ENCODE measurements at places on chromosomes 6 and 20.

- DNase-seq = no peak
Measured at GRCh38 chr6:118881440-118882313, 12.3 kb upstream of the ASF1A start.

DNA sequence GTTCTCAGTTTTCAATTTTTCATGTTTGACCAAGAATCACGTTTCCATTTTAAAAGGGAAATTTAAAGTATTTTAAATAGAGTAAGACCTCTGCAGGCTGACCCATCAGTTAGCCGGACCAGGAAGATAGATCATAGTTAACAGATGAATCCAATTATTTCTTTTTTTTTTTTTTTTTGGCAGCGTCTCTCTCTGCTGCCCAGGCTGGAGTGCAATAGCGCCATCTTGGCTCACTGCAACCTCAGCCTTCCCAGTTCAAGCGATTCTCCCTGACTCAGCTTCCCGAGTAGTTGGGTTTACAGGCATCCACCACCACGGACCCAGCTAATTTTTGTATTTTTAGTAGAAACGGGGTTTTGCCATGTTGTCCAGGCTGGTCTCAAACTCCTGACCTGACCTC is 256.7 kb upstream of the CNR1 start:
- no peak for DNase-seq

GRCh38 chr20:40635971-40636370 is 53.1 kb downstream of the MAFB start:
- DNase-seq = no peak

DNA sequence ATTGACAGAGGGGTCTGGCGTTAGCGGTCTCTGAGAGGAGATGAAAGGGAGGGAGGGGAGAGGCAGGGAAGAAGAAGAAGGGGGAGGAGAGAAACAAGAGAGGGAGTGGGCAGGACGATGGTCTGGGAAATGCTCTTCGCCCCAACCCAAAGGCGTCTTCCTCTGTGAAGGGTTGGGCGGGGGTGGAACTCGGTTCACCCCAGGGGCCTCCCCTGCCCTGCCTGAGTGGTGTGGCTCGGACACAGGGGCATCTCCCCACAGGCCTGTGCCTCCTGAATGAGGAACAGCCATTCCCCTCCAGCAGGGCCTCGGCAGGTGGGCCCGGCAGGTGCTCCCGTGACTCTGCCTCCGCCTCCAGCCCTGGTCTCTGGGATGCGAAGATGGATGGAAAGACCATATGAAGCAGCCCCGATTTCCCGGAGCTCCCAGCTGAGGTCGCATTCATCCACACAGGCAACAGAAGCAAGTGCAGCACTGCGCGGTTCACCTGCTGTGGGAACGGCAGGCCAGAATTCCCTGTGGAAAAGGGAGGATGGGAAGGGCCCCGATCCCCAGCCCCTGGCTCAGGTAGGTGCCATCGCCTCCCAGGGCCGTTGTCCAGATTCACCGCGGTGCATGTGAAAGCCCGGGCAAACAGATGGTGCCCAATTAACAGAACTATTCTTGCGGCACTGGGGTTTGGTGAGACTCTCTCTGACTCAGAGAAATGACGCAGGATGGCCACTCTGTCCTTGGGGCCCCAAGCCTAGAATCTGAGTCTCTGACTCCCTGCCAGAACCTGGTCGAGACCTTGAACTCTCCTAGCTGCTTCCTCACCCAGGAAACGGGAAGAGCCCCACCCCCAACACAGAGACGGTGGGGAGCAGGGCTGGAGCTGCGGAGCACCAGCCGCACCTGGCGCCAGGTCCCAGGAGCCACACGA is 29.4 kb upstream of the RPS6KA2 start:
- DNase-seq = no peak

DNA sequence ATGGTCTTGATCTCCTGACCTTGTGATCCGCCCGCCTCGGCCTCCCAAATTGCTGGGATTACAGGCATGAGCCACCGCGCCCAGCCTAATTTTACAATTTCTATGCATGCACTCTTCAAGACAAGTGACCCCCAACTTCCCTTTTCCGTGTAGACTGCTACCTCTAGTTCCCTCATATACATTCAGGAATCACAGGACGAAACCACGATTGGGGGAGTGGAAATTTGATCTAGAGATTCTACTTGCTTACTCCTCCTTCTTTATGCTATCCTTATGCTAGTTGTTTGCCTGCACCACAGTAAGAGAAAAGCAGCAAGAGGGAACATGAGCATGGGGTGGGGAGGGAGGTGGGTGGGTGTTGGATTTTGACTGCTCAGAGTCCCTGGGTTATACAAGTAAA is 34.9 kb downstream of the OSTM1 start:
- no peak for DNase-seq

DNA sequence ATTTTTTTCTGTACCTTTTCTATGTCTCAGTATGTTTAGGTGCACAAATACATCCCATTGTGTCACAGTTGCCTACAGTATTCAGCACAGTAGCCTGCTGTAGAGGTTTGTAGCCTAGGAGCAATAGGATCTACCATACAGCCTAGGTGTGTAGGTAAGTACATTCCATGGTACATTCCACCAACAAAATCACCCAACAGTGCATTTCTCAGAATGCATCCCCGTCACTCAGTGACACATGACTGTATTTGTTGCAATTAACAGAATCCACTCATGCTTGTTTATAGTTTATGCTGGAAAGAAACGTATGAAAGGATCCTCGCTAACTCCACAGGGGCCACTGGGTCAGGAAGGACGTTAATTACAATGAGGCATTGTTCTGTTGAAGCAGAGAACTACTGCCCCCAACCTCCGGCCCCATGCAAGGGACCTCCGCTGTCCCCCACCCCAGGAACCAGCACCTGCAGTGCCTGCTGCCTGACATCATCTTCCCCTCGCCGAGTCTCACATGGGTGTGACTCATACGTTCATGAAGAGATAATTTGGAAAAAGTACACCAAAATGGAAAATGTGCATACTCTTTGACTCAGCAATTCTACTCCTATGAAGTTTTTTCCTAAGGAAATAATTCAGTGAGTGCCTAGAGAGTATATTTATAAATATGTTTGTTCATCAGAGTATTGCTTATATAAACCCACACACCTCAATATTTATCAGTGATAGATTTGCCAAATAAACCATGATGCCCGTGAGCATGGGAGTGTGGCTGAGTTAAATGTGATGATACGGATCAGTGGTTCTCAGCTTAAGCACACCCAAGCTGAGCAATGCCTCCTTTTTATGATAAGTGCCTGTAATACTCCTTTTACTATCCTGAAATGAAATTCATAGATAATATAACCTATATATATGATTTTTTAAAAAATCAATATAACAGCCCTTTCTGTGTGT is 156.4 kb upstream of the ECI2 start:
- no peak for DNase-seq

GRCh38 chr6:14544666-14545065 is 427.1 kb downstream of the CD83 start:
- DNase-seq = no peak

DNA sequence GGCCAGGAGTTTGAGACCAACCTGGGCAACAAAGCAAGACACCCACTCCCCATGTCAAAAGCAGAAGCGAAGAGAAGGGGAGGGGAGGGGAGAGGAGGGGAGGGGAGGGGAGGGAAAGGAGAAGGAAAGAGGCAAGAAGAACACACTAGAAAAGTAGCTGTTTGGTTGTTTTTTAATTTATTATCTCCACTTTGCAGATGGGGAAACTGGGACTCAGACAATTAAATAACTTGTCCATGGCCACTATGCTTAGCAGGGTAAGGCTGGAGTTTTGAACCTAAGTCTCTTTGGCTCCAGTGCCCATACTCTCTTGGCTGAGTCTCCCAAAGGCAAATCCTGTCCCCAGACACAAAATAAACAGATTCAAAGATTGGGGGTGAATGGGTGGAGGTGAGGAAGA is 12.4 kb upstream of the GHRH start:
- DNase-seq = no peak

DNA sequence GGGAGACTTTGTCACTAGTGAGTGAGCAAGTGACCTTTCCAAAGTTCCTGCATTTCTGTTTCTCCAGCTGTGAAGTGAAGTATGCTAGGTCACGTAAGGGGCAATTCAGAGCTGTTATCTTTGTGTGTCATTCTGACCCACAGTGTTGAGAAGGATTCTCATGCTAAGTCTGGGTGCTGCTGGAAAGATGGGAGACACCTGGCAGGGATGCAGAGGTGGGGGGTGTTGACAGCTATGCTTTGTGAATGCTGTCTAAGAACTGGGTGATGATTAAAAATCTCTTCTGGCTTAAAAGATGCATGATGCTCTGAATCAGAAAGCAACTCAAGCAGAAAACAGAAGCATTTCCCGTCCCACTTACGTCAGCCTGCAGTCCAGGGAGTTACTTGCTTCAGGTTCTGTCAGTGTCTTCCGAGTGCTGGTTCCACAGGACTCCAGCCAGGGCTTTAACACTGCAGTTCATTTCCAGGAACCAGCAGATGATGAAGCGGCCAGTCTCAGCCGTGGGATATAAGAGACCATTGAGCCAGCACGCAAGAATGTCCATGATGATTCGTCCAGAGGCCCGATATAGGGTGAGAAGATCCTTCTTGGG is 30.9 kb upstream of the ASXL1 start:
- no peak for DNase-seq

GRCh38 chr6:155241966-155242365 is 21.8 kb upstream of the CLDN20 start:
- DNase-seq = no peak

DNA sequence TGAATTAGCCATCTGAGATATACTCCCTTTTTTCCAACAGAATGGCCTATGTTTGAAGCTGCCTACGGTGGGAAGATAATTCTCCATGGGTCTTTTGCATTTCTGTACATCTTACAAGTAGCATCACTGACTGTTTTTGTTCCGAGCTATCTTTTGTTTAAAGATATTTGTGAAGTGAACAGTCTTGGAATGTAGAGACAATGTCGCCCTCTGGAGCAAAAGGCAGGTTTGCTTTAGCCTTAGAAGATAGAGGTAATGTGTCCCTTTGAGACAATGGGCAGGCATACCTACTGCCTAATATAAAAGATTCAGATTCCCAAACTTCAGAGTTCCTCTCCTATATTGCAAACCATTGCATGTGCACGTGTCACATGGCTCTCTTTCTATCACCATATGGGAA is 347.8 kb upstream of the CNR1 start:
- no peak for DNase-seq

DNA sequence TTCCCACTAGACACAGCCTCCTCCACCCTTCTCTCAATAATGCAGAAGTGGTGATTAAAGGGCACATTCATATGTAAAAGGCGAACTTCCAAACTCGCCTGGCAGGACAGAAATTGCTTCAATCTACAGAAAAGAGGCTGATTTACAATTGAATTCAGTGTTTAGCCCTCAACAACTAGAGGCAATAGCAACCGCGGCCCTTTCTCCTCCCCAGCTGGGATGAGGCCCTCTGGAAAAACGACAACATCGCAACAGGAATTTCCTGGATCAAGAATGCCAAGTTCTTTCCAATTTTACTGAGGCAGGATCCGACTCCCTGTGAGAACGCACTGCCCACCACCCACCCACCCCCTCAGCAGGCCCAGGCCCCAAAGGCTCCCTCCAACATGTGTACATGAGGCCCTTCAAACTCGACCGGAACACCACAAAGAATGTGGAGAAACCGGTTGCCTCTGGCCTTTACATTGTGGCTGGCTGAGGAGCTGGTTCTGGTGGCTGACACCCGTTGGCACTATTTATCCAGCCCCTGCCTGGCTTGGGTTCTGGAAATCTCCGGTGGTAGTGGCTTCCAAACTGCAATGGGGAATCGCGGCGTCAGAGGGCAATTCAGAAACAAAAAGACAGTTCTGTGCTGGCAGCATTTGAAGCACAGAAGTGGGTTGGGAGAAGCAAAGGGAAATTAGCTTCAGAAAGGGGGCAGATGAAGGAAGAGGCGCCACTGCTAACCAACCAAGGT is 36.8 kb downstream of the ZMYND8 start:
- DNase-seq = no peak

DNA sequence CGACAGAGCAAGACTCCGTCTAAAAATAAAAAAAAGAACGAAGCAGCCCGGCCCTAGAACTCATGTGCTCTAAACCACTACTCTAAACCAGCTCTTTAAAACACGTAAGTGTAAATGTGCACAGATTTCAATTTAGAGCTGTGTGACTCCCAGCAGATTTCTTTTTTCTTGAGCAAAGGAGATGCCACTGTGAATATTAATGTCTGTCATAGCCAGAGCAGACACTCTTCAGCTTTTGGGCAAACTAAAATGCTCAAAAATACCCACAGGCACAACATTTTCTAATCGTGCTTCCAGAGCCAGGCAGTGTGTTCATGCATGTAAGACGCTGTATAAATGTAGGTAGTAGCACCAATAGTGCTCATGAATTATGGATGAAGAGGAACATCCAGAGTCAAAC is 218.9 kb upstream of the PLCB4 start:
- DNase-seq = no peak

DNA sequence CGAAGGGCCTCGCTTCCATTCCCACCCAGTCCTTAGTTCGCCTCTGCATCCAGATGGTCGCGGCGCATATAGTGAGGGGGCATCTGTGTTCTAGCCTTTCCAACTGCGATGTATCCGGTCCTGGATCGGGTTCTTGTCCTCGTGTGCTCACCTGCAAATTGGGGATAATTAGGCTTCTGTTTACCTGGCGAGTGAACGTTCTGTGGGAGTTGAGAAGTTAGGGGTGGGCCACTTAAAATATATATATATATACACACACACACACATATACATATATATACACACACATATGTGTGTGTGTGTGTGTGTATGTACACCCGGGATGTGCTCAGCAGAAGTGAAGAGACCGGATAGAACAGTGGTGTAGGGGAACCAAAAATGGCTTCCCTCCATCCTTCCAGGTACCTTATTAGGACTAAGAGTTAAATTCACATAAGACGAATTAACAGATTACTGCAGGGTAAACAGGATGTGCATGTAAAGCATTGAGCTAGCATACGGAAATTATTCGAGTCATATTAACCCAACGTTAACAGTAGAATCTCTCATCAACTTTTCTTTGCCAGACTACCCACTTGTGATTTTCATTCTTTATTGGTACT is 537 bp downstream of the CSTF1 start:
- DNase-seq = no peak

- no peak for DNase-seq
Measured at GRCh38 chr6:46648869-46649492, 3.6 kb downstream of the CYP39A1 start.

- DNase-seq = peak; percentile 72
Measured at GRCh38 chr6:148835920-148836441, 89.2 kb downstream of the UST start.

GRCh38 chr6:121522771-121523386 is 87.4 kb downstream of the GJA1 start:
- no peak for DNase-seq

- DNase-seq = no peak
Measured at GRCh38 chr6:7617801-7618764, 28.1 kb downstream of the SNRNP48 start.

DNA sequence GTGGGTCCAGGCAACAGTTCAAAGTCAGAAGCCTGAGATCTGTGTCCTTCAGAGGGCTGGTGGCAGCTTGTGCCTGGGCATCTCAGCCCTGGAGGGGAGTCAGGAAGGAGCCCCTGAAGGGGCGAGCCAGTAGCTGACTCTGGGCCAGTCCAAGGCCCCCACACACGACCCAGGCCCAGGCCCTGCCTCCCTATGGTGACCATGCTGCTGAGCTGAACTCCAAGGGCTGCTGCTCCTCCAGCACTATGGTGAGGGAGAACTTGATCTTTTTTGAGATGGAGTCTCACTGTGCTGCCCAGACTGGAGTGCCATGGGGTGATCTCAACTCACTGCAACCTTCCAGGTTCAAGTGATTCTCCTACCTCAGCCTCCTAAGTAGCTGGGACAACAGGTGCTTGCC is 15.2 kb upstream of the CST3 start:
- DNase-seq = no peak
